ENCODE measurements at places on chromosomes 2 and 18.

GRCh38 chr2:107931412-107931811 lies 54.9 kb upstream of the SLC5A7 start:
- no peak for DNase-seq

GRCh38 chr2:191020742-191021381 lies 6.9 kb upstream of the STAT1 start:
- DNase-seq, result no peak

GRCh38 chr2:79960035-79960434 lies 344.5 kb downstream of the LRRTM1 start:
- no peak for DNase-seq

- DNase-seq, result no peak
Measured at GRCh38 chr18:45626330-45627203, 11.3 kb downstream of the SLC14A2 start.

- no peak for DNase-seq
Measured at GRCh38 chr2:236341721-236342120, 77.5 kb upstream of the ASB18 start.

DNA sequence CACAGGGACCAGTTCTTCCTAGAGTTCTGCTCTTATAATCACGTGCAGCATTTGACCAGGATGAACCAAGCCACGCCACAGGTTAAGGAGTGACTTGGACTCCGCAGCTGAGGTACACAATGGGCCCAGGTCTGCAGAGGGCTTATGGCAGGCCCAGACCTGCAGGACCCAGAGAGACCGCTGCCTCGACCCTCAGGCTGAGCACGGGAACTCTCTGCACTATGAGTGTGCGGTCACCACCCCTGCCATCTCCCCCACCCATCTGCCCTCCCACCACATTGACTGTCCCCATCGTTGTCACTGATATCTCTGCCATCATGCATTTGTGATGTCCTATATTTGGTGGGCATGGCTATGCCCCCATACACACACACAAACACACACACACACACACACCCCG lies 45.7 kb upstream of the HPCAL1 start:
- DNase-seq, result no peak

GRCh38 chr2:170716851-170717598 lies 1.9 kb downstream of the SP5 start:
- no peak for DNase-seq

DNA sequence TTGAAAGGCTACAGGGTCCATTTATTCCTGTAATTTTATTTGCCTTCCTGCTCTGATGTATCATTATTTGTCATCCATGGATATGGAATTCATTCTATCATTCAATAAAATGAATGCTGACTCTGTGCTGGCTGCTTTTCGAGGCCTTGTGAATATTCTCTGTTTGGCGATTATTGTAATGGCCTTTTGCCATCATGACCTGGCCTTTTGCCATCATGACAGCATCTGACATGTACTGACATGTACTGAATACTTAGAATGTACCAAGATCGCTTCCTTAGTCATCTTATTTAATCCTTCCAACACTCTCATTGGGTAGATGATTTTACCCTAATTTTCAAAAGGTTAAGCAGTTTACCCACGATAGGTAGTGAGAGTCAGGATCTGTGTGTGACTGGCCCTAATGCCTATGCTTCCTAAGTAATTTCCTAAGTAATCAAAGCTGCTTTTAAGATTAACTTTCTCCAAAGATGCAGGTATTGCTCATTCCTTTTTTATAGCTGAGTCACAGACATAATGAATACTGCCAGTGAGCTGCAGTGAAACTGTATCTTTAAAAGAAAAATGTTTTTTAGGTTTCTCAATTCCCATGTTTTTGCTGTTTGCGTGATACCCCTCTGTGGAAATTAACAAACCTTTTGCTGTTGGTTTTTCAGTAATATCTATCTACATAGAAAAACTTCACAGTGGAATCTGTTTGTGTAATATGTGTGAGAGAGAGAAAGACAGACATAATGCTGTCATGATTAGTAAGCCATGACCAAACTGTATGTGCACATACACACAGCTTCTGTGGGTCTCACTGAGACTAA lies 127.8 kb downstream of the CERS6 start:
- no peak for DNase-seq

DNA sequence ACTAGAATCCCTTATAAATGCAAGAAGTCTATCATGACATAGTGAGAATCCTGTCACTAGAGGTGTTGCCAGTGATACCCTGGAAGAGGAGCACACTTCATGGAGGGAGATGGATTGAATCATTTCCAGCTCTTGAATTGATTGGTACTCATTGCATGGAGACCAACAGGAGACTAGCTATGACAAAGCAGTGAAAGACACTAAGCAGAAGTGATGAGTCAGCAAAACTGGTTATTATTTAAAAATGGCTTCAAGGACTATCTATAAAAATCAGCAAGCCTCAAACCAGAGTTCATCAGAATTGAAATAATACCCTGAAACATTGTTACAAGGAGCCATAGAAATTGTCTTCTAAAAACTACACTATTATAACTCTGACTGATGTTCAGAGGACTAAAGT lies 200.3 kb downstream of the PDE11A start:
- no peak for DNase-seq

GRCh38 chr2:28128281-28128950 lies 237.9 kb downstream of the BABAM2 start:
- no peak for DNase-seq

DNA sequence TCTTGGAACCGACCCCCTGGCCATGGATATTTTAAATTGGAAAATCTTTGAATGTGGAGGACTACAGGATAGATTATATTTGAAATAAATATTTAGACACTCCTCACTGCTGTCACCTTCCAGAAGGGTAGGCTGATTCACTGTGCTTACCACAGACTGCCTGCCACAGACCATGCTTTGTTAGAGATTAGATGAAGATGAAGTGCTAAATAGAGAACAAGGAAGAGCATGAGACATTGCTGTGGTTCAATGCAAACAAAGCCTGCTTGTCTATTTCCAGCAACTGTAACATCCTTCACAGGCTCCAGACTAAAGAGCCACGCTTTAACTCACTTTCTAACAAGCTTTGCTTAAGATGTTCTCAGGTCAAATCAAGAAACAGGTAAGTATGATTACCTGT lies 81.0 kb upstream of the TMEM17 start:
- DNase-seq, result no peak

DNA sequence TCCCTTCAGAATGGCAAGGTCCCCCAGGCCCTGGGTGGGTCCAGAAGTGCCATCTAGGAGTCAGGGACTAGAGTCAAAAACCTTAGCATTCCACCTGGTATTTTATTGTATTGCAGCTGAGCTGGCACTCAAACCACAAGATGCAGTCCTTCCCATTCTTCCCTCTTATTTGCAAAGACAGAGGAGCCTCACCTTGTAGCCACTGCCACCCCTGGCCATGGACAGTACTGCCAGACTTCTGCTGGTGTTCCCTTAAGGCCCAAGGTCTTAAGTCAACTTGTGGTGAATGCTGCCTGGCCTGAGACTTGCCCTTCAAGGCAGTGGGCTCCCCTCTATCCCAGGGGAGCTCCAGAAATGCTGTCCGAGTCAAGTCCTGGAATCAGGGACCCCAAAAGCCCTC lies 6.9 kb downstream of the UGT1A10 start:
- no peak for DNase-seq

DNA sequence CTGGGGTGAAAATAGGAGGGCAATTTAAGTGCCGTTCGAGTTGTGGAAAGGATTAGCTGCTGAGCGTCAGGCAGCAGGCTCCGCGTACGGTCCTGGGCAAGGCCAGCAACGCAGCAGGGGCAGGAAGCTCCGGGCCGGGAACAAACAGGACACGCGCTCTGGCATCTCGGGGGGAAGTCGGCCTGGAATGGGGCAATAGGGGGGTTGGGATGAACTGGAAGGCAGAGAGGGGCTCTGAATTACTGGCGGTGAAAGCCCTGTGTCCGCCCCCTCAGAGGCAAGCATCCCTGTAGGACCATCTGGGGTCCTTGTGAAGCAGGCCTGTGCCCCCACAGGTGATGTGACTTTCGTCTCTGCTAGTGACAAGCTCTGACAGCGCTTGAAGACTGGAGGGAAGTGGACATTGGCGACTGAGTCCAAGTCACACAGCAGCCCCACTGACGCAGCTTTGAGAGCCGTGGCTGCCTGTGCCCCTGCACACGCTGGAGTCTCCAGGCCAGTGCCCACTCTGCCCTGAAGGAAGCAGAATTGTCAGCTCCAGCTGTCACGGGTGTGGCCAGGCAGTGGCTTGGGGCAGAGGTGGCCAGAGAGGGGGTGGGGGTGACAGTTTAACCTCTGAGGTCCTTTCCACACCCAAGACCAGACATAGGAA lies 22.3 kb downstream of the GPR35 start:
- no peak for DNase-seq

GRCh38 chr2:16100006-16100405 lies 159.7 kb downstream of the MYCN start:
- DNase-seq, result no peak

DNA sequence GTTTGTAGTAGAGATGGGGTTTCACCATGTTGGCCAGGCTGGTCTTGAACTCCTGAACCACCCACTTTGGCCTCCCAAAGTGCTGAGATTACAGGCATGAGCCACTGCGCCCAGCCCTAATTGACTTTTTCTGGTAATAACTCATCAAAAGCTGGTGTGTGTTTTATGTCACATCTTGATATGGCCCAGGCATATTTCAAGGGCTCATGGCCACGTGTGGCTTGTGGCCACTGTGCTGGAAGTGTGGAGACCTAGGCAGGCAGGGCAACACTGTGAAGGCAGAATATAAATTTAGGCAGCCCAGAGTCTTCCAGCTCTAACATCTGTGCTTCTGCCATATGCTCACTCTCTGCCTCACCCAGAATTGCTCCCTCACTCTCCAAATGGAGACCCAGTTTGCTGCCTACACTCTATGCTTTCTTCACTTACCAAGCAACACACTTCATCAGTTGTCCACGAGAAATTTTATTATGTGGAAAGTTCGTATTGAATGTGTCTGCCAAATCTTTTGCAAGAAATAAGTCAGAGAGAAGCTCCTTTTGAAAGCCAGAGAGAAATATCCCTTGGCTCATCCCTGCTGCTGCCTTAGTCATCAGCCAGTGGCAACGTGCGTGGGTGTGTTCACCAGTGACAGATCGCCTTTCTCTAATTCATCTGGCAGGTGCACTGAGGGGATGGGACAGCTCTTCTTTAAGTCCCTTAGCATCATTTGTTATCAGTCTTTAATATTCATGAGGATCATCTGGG lies 129.4 kb upstream of the CXCR4 start:
- no peak for DNase-seq

GRCh38 chr2:29586919-29587318 lies 334.5 kb downstream of the ALK start:
- no peak for DNase-seq

DNA sequence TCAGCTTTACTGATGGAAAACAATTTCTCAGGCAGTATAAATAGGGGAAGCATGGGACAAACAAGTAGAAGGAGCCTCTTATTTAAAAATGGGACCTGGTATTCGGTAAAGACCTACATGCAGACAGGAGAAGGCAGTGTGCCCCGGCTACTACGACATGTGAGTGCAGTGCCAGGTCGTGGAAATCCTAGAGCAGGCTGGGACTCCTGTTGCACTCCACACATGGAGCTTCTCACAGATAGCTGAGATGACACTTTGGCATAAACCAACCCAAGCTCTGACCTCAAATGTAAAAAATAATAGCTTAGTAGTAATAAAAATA lies 885 bp upstream of the DSEL start:
- DNase-seq, result no peak

DNA sequence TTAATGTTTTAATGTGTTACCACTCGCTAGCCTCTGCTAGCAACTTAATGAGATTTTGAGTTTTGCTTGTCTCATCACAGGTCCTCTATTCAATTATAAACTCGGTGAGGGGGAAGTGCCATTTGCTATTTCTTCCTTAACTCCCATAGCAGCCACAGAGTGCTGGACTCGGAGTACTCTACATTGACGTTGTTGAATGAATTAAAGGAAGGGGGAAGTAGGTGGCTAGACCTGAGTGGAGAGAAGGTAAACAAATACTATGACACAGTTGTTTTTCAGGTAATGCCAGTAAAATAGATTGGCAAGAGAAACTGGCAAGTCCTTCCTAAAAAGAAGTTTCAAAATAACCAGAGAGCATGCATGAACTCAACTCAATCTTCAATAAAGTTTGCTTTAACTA lies 339.3 kb downstream of the HRH4 start:
- no peak for DNase-seq

GRCh38 chr2:140643761-140644187 lies 1487.0 kb downstream of the LRP1B start:
- no peak for DNase-seq

DNA sequence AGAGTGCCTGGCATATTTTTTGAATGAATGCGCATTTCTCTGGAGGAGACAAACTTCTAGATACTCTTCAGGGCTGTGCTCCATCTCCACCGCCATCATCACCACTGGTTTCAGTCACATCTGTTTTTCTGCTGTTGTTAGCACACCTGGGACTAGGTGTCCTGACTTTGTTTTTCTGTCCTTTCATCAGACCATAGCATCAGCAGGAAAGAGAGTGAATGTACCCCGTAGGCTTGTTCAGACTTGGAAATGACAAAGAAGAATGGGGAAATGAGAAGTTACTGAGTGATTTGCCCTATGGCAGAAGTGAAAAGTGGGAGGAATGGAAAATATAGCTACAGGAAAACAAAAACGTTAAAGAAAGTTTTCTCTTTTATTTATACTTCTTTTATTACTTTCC lies 965.2 kb upstream of the FANCL start:
- no peak for DNase-seq

- DNase-seq, result no peak
Measured at GRCh38 chr2:135954020-135954601, 31.3 kb downstream of the DARS1 start.

GRCh38 chr18:3121259-3121658 lies 98.5 kb downstream of the MYOM1 start:
- no peak for DNase-seq

DNA sequence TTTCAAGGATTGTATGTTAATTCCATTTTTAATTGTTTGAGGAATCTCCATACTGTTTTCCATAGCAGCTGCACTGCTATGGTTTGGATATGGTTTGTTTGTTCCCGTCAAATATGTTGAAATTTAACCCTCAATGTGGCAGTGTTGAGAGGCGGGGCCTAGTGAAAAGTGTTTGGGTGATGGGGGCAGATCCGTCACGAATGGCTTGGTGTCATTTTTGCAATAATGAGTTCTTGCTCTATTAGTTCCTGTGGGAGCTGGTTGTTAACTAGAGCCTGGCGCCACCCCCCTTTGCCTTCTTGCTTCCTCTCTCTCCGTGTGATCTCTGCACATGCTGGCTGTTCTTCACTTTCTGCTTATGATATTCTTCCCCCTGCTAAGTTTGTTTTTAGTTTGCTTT lies 71.4 kb upstream of the LDLRAD4 start:
- no peak for DNase-seq

Measured in stimulated activated CD8-positive, alpha-beta memory T cell treated with anti-CD3 and anti-CD28 coated beads, Interleukin-4, amount 100 ng/mL, for 1 hour (primary cell).